ENCODE measurements at places on chromosomes 5 and 9.

DNA sequence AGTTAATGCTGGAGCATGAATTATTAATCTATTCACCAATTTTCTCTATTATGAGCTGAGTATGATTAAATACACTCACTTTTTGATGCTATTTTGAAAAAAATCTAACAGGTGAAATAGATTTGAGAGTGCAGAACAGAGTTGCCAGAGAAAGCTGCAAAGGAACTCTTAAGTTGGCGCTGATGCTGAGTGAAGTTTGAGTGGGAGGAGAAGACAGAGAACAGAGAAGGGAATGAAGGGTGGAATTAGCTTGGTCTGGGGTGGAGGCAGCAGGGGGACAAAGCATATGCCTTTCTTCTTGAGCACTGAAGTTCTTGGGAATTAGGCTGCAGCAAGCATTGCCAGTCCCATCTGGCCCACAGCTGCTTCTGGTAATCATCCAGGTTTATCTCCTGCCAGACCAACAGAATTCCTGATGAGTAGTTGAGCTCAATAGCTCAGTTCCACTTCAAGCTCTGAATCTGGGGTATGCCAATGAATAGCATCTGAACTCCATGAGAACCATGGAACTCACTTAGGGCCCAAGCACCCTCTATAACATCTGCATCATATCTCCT, 290.1 kb downstream of the HINT1 start:
- no peak for DNase-seq

- no peak for DNase-seq
Measured at GRCh38 chr9:101629636-101630035, 34.9 kb upstream of the PPP3R2 start.

GRCh38 chr5:40364441-40364840, 315.3 kb upstream of the PTGER4 start:
- DNase-seq = no peak

DNA sequence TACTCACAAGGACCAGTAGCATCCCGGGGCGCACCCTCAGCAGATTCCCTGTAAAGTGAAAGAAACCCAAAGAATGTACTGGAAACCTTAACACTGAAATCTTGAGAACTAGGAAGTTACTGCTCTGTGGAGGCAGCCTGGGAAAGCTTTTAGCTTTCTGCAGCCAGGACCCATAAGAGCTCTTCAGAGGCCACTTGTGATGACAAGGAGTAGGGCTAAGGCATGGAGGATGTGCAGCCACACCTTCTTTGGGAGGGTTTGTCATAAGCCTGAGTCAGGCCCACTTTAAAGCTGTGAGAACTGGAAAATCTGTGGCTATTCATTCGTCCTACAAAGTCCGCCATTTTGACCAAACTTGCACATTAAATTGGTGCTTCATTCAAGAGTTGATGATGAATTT, 291.1 kb upstream of the TLE4 start:
- DNase-seq = no peak
